ENCODE measurements at places on chromosomes 4 and X.

GRCh38 chr4:26785810-26786209 lies 74.8 kb upstream of the STIM2 start:
- DNase-seq: no peak

DNA sequence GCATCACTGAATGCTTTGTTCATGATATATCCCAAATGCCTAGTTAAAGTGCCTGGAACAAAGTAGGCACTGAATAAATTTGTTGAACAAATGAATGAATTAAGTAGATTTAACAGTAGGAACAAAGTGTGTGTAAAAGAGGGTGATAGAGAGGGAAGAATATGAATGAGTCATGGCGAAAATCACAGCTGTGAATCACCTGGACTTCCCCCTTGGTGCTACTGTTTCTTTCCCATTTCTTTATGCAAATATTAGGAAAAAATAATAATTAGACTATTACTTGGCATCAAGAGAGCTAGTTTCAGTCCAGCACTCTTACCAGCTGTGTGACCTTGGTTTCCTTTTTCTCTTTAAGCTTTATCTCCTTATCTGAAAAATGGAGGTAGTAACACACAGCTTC lies 9.2 kb downstream of the SPIN3 start:
- no peak for DNase-seq

GRCh38 chr4:136742333-136742732 lies 790.0 kb downstream of the PCDH18 start:
- no peak for DNase-seq

DNA sequence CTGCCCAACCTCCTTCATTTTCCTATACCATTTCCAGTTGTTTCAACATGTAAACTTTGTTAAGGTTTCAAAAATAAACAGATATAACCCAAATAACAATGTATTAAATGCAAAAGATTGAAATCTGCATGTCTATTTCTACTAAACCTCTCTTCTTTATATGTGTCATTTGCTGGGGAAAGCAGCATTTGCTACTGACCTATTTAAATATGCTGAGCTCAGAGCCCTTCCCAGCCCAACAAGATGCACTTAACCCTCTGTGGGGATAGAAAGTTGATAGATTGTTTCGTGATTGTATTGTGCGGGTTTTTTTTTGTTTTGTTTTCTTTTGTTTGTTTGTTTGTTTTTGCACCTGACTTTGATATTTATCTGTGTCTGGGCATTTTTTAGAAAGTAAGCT lies 139.5 kb downstream of the UCHL1 start:
- DNase-seq: no peak

GRCh38 chr4:1559896-1560650 lies 124.0 kb downstream of the FAM53A start:
- DNase-seq: no peak

All from DMS153 (cell line).